ENCODE measurements at places on chromosomes 12 and 14.
A peak's percentile ranks its signal among the peaks of the same experiment; 100 is the strongest.

DNA sequence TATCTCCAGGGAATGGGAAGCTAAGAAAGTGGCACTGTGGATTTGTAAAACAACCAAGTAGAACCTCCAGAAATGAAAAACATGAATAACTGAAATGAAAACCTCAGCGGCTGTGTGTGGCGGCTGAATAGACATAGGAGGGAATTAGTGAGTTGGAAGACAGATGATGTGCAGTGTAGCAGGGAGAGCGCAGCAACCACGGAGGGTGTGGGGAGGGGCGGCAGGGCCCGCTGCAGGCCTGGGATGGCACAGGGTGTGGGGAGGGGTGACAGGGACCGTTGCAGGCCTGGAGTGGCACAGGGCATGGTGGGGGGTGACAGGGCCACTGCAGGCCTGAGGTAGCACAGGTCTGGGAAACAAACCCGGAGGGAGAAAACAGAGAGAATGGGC is 51.1 kb downstream of the BEGAIN start:
- no peak for DNase-seq

GRCh38 chr12:82954064-82954463 is 267.4 kb downstream of the TMTC2 start:
- no peak for DNase-seq

GRCh38 chr12:98456041-98456440 is 59.3 kb upstream of the TMPO start:
- no peak for DNase-seq

- DNase-seq, result no peak
Measured at GRCh38 chr14:102891556-102891955, 30.9 kb upstream of the AMN start.

DNA sequence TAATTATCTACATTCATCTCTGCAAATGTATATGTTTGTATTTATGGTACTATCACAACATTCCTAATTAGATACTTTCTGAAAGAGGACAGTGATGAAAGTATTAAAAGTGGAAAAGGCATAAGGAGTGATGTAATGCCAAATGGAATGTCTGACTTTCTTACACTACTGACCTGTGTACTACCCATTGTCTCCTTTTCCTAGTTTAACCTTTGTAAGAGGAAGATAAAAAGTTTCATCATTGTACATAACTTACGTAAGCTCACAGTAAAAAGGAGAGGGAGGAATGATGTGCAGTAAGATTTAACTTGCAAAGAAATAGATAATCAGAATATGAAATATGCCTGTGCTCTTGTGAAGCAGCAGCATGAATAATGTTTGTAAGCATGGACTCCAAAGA is 55.9 kb downstream of the SOX5 start:
- no peak for DNase-seq

DNA sequence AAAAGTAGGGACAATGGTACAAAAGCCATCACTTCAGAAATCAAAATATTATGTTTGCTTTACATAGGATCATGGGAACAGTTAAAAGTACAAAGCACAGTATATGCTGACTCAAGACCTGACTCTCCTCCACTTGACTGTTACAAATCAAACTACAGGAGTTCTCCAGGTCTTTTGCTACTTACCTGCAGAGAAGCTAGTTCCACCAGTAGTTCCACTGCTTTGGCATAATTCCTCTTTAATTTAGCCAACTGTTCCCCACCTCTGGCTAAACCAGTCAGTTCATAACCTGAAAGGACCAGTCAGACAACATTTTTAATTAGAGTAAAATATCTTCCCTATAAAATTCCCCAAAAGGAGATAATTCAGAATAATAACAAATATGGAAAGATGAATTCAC is 14.0 kb downstream of the ATP6V1D start:
- no peak for DNase-seq

DNA sequence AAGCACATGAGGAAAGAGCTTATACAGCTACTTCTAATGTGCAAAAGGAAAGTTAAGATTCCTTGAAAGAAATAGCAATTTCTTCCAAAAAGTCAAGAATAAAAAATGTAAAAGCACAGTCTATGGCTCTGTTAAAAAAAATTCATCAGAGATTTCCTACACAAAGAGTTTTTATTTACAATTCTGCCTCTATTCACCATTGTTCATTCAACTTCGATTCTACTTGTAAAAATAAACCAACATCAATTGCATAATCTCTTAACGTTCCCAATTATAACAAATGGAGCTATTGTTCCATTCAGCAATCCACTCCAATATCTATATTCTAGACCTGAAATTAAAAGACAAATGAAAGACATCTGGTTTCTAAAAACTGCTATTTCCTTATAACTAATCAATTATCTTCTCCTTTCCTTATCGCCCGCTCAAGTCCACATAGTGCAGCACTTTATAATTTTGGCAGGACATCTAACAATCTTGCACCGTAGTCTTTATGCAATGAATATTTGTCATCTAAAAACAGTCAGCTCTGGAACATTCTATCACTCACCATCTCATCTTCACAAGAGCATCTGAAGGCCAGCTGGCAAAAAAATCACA is 6.2 kb downstream of the EIF2S3B start:
- DNase-seq, result no peak

DNA sequence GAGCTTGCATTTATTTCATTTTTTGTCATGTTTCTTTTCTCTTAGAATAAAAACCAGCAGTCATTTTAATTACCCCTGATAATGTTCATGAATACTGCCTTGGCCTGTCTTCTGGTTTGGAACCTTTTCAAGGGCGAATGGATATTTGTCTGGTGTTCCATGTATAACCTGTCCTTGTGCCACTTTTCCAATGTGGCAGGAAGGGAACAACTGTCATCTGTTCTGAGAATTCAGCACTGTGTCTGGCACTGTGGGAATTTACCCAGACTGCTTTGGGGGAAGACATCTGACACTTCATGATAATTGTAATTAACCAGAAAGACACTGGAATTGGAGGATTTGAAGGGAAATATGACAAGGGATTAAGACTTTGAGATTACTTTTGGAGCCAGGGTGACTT is 352.8 kb downstream of the APAF1 start:
- no peak for DNase-seq

GRCh38 chr14:31212893-31213292 is 5.3 kb upstream of the HECTD1 start:
- DNase-seq, result no peak

- DNase-seq, result no peak
Measured at GRCh38 chr12:4849795-4850345, 59.8 kb upstream of the KCNA1 start.

DNA sequence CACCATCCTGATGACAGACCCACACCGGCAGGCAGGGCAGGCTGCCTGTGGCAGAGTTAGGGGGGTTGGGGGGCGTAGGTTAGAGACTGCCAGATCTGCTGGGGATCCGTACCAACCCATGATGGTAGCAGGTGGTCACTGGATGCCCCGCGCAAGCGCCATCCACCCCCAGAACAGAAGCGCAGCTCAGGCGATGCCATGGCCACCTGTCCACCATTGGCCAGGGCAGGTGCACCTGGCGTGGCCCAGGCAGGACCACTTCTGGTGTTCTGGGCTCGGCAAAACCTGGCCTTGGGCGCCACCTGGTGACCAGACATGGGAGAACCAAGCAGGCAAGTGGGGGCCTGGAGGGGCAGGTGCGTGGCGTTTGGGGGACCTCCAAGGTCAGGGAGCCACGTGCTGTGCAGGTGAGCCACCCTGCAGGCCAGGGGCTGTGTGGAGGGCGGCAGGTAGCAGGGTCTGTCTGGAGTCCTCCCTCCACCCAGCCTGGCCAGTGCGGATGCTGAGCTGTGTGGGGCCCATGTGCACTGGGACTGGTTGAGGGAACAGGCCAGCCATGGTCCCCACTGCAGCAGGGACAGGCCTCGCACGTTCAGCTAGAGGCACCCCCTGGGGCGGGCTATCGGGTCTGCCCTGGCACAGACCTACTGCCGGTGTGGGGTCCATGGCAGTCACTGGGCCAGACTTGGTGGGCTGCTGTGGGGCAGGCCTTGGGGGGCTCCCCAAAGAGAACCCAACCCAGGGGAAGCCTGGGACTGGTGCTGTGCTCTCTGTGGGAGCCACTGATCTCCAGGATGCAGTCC is 15.6 kb downstream of the BAG5 start:
- peak; percentile 93 for DNase-seq

GRCh38 chr12:127324681-127325080 is 942.3 kb upstream of the TMEM132C start:
- DNase-seq, result no peak

DNA sequence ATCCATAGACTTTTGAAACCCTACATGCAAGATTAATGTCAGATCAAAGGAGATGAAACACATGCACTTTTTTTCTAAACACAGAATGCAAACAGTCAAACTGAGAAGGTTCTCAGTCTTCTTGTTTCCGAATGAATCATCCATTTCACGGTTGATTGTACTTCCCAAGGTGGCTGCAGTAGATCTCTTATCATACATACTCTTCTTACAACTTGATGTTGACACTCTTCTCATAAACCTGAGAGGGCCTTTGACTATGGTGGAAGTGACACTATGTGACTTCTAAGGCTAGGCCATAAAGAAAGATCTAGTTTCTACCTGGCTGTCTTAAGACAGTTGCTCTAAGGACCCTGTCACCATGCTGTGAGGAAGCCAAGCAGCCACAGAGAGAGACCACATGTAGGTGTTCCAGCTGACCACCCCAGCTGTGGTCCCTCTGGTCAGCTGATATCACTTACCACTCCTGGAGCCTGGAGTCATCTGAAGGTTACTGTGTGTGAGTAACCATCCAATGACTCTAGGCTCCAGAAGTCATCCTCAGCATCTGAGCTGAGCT is 67.2 kb upstream of the HMGA2 start:
- DNase-seq, result peak; percentile 57

GRCh38 chr12:40107803-40108620 is 2.1 kb upstream of the SLC2A13 start:
- no peak for DNase-seq

- DNase-seq, result no peak
Measured at GRCh38 chr12:29200586-29200985, 51.5 kb downstream of the FAR2 start.

DNA sequence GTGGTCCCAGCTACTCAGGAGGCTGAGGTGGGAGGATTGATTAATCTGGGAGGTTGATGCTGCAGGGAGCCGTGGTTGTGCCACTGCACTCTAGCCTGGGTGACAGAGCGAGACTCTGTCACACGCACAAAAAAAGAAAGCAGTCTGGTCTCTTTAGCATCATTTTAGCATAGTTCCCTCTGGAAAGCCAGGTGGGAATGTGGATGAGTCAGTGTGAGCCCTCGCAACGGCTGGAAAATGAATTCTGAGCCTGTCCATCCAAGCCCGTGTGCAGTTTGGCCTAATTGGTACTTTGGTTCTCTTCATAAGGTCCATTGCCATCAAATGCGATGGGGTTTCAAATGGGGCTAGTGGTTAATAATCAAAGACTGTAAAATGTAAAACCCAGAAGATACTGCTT is 2.4 kb downstream of the MYL2 start:
- no peak for DNase-seq

GRCh38 chr14:34770901-34771300 is 56.5 kb upstream of the CFL2 start:
- no peak for DNase-seq

DNA sequence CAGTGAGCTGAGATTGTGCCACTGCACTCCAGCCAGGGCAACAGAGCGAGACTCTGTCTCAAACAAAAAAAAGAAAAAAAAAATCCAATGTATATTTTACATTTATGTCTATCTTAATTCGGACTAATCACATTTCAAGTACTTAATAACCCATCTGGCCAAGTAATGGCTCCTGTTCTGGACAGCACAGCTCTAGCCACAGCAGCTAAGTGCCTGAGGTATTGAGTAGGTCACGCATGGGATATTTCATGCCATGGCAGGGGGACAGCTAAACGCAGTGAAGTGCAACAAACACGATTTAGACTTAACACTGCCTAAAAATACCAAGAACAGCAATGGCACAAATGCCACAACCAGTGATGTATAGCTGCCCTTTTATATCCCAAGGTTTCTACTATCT is 8.0 kb downstream of the BAZ1A start:
- peak; percentile 41 for DNase-seq

- no peak for DNase-seq
Measured at GRCh38 chr12:3218228-3219171, 141.3 kb downstream of the TSPAN9 start.

GRCh38 chr12:79681008-79681590 is 9.7 kb downstream of the PAWR start:
- no peak for DNase-seq

DNA sequence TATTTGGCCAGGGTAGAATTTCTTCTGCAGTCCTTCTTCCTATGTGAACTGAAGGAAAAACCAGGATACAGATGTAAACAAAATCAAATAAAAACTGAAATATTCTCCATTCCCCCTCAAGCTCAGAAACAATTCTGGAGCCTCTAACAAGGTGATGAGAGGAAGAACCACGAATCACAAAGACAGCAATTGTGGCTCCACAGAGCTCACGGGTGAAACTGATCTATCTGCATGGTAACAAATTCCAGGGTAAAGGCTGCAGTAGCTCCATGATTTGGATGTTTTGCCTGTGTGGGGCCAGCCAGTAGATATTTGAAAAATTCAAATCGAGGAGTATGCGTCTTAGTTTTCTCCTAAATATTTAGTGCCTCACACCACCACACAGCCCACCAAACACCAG is 10.6 kb downstream of the GRIN2B start:
- DNase-seq, result no peak

DNA sequence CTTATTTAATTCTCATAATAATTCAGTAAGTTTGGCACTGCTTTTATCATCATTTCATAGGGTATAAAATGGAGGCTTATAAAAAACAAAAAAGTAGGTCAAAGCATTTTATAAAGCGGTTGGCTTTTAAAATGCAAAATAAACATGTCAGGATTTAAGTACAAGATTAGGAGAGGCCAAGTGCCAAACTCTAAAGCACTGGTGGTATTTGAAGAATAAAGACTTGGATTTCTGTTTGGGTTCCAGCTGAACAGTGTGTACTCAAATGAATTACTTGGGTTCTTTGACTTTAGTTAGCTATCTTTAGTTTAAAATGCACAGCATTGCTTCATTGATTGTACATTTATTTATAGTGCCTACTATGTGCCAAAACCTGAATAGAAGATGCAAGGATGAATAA is 966.6 kb upstream of the SEL1L start:
- DNase-seq, result no peak

DNA sequence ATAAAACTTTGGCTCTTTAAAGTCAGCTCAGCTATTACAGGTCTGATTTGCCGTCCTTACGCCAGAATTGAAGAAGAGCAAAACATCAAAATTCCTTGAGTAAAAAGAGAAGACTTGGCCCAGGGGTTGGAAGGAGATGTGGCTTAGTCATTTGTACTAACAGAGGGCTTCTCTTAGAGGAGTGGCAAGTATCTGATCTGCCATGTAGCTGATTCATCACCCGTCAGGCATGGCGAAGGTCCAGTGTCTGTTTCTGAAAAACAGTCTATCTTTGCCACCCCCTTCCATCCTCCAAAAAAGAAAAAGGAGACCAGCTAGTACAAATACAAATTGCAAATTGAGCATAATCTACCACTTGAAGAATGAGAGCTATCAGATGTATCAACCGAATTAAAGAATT is 91.9 kb downstream of the RAD52 start:
- no peak for DNase-seq

GRCh38 chr14:26088275-26088674 is 509.6 kb downstream of the NOVA1 start:
- DNase-seq, result no peak

DNA sequence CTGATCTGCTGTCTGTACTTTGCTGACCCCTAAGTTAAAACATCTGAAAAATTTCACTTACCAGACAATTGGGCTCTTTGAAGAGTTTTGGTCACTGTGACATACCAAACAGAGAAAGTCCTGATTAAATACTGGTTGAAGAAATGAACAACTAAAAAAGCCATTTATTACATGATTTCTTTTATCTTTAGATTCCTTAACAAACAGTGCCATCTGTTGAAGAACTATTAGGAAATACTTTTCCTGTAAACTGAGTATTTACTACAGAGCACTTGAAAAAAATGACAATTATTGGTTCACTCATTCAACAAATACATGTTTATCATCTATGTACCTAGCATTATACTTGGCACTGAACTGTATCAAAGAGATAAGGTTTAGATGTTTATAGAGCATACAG is 6.5 kb upstream of the WASHC4 start:
- no peak for DNase-seq

Measured in activated CD4-positive, alpha-beta T cell treated with anti-CD3 and anti-CD28 coated beads, Interleukin-2, amount 10 ng/mL, durations not matched to agents 24 days and 14 days (primary cell).